ENCODE measurements at places on chromosomes 3 and 15.

DNA sequence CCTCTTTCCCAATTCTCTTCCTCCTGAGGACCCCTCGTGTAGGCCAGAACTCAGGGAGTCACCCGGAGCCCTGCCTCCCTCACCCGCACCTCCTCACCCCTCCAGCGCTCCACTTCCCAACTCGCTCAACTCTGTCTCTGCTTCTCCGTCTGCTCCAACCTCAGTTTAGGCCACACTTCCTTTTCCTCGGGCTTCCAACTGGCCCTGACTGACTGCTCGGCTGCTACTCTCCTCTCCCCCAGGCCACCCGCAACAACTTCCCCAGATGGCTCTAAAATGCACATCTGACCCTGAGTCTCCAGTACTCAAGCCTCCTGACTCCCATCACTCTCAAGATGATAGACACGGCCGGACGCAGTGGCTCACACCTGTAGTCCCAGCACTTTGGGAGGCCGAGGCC lies 23.6 kb downstream of the TMEM44 start:
- H3K4me3 ChIP-seq = no peak overlapping the region
- H3K4me1 ChIP-seq = no peaks in the 10 kb centered on the region
- H3K27ac ChIP-seq = no peak overlapping the region
- no peaks in the 10 kb centered on the region for H3K27me3 ChIP-seq
- DNase-seq = no peak
- H3K36me3 ChIP-seq = peaks cover 24% of the 10 kb centered on the region

GRCh38 chr3:12501360-12502020 lies 17.2 kb downstream of the TSEN2 start:
- DNase-seq = no peak
- no peak overlapping the region for H3K27ac ChIP-seq
- no peaks in the 10 kb centered on the region for H3K4me1 ChIP-seq
- no peak overlapping the region for H3K4me3 ChIP-seq
- H3K36me3 ChIP-seq = peaks cover 93% of the 10 kb centered on the region
- H3K27me3 ChIP-seq = no peaks in the 10 kb centered on the region

DNA sequence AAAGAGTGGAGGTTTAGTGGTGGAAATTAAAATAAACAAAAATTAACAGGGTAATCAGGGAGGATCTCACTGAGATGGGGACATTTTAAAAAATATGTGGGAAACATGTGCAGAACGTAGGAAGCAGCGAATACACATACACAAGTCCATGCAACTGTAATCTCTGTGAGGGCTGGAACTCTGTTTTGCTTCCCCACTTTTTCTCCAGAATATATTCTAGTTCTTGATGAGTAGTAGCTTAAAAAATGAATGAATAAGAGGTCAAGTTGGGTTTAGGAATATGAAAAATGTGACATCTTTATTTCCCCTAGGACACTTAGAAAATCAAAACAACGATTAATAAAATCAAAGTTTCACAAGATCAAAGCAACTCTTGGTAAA lies 312.2 kb upstream of the ZNF717 start:
- H3K27me3 ChIP-seq = no peaks in the 10 kb centered on the region
- H3K4me3 ChIP-seq = no peak overlapping the region

DNA sequence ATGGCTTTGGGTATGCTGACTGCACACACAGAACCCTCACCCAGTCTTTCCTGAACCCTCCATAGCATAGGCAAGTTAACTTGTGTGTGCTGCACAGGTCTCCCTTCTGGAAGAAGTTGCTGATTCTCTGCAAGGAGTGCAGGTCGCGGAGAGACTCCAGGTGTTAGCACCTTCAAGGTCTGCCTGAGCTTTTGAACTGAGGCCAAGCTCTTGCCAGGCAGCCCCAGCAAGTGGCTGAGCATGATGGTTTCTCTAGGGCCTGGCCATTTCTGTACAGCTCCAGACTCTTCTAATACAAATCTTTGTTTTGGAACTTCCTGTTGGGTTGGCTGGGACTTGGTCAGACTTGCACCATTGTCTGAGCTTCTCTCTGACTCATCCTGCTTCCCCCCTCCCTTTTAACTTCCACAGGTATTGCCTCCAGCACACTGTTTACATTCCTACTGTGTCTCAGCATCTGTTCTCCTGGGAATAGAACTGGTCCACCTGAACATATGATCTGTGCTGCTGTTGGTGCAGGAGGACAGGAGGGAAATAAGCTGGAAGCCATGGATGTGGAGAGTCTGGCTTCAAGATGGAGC lies 53.3 kb downstream of the KY start:
- no peak overlapping the region for H3K4me3 ChIP-seq
- peaks cover 4% of the 10 kb centered on the region for H3K4me1 ChIP-seq
- H3K27ac ChIP-seq = no peak overlapping the region
- no peaks in the 10 kb centered on the region for H3K36me3 ChIP-seq

- DNase-seq = no peak
- no peak overlapping the region for H3K4me3 ChIP-seq
- peaks cover 3% of the 10 kb centered on the region for H3K27me3 ChIP-seq
- H3K4me1 ChIP-seq = no peaks in the 10 kb centered on the region
These were observed 158.0 kb upstream of the P2RY1 start for GRCh38 chr3:152676810-152677379.

DNA sequence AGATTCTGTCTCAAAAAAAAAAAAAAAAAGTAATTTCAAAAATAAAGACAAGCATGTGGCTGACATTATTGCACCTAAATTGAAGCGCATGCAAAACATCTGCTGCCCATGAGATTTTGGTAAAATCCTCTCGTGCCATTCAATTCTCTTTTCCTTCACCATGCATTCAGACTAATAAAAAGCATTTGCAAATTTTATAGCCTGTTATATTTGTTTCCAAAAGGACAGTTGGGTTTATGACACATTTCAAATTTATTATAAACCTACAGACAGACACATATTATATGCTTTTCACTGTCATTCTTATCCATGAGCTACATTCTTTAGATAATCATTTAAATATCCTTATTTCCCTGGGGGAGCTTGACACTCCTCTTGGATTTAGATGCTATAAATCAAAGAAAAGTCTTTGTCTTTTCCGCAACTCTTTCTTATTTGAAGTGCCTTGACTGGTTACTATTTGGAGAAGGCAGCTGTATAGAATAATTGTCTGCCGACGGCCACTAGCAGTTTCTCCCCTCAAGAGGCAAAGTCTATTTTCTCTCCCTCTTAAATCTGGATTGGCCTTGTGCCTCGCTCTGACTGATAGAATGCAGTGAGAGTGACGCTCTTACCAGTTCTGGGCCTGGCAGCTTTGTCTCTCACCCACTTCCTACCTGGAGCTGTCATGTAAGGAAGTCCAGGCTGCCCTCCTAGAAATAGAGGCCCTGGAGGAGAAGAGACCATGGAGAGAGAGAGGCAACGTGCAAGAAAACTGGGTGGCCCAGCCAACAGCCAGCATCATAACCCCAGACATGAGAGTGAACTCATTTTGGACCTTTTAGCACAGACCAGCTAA lies 6.8 kb upstream of the LRIG1 start:
- H3K4me1 ChIP-seq = 0 out of 2 replicates have a peak, but pooled peaks cover 7% of the 10 kb centered on the region
- no peaks in the 10 kb centered on the region for H3K36me3 ChIP-seq
- H3K4me3 ChIP-seq = no peak overlapping the region
- peaks cover 5% of the 10 kb centered on the region for H3K27me3 ChIP-seq

GRCh38 chr15:33125894-33126537 lies 68.5 kb downstream of the FMN1 start:
- no peaks in the 10 kb centered on the region for H3K27me3 ChIP-seq
- H3K27ac ChIP-seq = peak overlapping the region; percentile 77
- H3K4me1 ChIP-seq = peaks cover 29% of the 10 kb centered on the region
- H3K4me3 ChIP-seq = peak overlapping the region; percentile 41
- DNase-seq = peak; percentile 28

GRCh38 chr15:38842226-38842625 lies 277.6 kb upstream of the RASGRP1 start:
- no peak overlapping the region for H3K4me3 ChIP-seq
- DNase-seq = no peak
- no peak overlapping the region for H3K27ac ChIP-seq
- H3K36me3 ChIP-seq = no peaks in the 10 kb centered on the region

DNA sequence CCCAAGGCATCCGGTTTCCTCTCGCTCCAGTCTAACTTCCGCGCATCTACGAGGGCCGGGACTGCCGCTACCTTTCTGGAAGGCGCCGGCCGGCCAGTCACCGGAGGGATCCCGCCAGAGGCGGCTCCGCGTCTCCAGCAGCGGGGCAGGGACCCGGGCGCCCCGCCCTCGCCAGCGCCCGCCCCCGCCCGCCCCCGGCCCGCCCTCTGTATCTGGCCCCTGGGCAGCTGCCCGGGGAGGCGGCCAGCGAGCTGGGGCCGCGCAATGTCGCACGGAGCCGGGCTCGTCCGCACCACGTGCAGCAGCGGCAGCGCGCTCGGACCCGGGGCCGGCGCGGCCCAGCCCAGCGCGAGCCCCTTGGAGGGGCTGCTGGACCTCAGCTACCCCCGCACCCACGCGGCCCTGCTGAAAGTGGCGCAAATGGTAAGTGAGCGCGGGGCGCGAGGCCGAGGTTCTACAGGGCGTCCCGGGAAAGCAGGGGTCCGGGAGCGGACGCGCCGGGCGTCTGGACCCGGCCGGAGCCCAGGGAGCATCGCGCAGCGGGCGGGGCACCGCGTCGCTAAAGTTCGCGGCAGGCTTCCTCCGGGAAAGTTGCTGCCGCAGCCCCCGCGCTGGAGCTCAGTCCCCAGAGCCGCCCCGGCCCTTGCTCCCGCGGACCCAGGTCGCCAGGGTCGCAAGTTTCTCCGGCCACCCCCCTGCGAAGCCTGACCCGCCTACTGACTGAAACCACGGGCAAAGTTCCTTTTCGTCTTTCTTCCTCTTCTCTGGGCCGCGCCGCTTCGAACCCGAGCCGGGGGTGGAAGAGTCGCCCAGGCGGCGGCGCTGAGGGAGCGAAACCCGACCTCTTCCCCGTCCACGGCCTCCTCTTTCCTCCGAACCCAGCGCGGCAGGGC lies at the start of gene CMTM7:
CMTM7 (plus strand) TSS at position 211 of the 893 bp plus-strand sequence; CDS start at position 265, 54 bp downstream.
- H3K4me3 ChIP-seq = peak within 1 kb of the TSS; percentile 35
- peak within 1 kb of the TSS; percentile 78 for H3K27ac ChIP-seq
- peaks cover 42% of the 10 kb centered on the region for H3K4me1 ChIP-seq
- DNase-seq = peak; percentile 46
- H3K27me3 ChIP-seq = no peaks in the 10 kb centered on the region
- H3K36me3 ChIP-seq = no peaks in the 10 kb centered on the region

- H3K4me3 ChIP-seq = no peak overlapping the region
- no peaks in the 10 kb centered on the region for H3K36me3 ChIP-seq
- no peak for DNase-seq
These were observed 281.7 kb downstream of the ROBO2 start for GRCh38 chr3:77321646-77322045.

- H3K4me3 ChIP-seq = no peak overlapping the region
- no peak overlapping the region for H3K27ac ChIP-seq
- no peaks in the 10 kb centered on the region for H3K27me3 ChIP-seq
- no peaks in the 10 kb centered on the region for H3K36me3 ChIP-seq
- H3K4me1 ChIP-seq = no peaks in the 10 kb centered on the region
These were observed 734.0 kb upstream of the NR2F2 start for GRCh38 chr15:95596496-95596895.

- H3K27me3 ChIP-seq = no peaks in the 10 kb centered on the region
- DNase-seq = no peak
- H3K4me1 ChIP-seq = no peaks in the 10 kb centered on the region
- no peak overlapping the region for H3K27ac ChIP-seq
- H3K36me3 ChIP-seq = peaks cover 24% of the 10 kb centered on the region
These were observed 67.1 kb downstream of the PIK3CB start for GRCh38 chr3:138767498-138768104.

GRCh38 chr3:131733086-131733841 lies 230.5 kb upstream of the MRPL3 start:
- H3K27me3 ChIP-seq = no peaks in the 10 kb centered on the region
- no peaks in the 10 kb centered on the region for H3K4me1 ChIP-seq
- H3K27ac ChIP-seq = no peak overlapping the region
- H3K4me3 ChIP-seq = no peak overlapping the region

GRCh38 chr15:36654866-36655265 lies 75.4 kb downstream of the CDIN1 start:
- H3K27me3 ChIP-seq = no peaks in the 10 kb centered on the region
- H3K27ac ChIP-seq = no peak overlapping the region
- no peaks in the 10 kb centered on the region for H3K36me3 ChIP-seq
- H3K4me1 ChIP-seq = no peaks in the 10 kb centered on the region
- no peak for DNase-seq

DNA sequence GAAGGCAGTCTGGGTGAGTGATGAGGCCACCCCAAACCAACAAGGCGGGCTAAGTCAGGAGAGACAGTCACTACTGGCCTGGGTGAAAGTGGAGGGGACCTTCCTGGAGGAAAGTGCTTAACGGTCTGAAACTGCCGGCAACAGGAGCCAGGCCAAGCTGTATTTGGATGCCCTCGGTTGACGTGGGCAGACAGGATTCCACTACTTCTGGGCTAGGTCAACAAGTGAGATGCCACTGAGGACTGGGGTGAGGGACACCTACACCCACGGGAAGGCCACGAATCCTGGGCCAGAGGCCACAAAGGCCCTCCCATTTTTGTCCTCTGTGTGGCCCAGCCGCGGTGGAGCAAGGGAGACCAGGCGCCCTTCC lies 12.3 kb downstream of the SPTBN5 start:
- no peaks in the 10 kb centered on the region for H3K4me1 ChIP-seq
- no peak overlapping the region for H3K27ac ChIP-seq
- H3K36me3 ChIP-seq = no peaks in the 10 kb centered on the region
- DNase-seq = no peak
- no peak overlapping the region for H3K4me3 ChIP-seq

- DNase-seq = no peak
- H3K36me3 ChIP-seq = no peaks in the 10 kb centered on the region
- H3K27ac ChIP-seq = no peak overlapping the region
- H3K4me1 ChIP-seq = no peaks in the 10 kb centered on the region
These were observed 22.9 kb downstream of the PDE8A start for GRCh38 chr15:85004550-85004949.

GRCh38 chr3:122148941-122149627 lies 34.4 kb upstream of the CASR start:
- H3K27ac ChIP-seq = no peak overlapping the region
- no peaks in the 10 kb centered on the region for H3K27me3 ChIP-seq
- H3K36me3 ChIP-seq = no peaks in the 10 kb centered on the region
- no peaks in the 10 kb centered on the region for H3K4me1 ChIP-seq

DNA sequence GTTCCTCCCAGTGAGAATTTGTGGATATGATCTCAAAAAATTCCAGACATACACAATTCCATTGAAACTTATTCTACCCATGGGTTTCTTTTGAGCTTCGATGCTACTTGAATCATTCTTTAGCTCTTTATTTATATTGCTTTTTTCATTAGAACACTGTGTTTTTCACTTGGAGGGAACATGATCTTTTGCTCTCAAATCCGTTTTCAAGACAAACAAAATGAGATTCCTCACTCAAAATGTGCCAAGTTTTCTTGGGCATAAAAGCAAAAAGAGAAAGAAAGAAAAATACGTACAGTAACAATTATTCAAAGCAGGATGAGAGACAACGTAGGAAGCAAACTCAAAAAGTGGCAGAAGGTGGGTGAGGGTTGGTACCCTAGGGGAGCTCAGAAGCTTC lies 118.8 kb upstream of the PDZRN3 start:
- no peaks in the 10 kb centered on the region for H3K4me1 ChIP-seq
- DNase-seq = no peak
- H3K27ac ChIP-seq = no peak overlapping the region
- no peaks in the 10 kb centered on the region for H3K27me3 ChIP-seq
- H3K36me3 ChIP-seq = no peaks in the 10 kb centered on the region
- no peak overlapping the region for H3K4me3 ChIP-seq

GRCh38 chr3:119205685-119206084 lies 32.3 kb downstream of the UPK1B start:
- no peaks in the 10 kb centered on the region for H3K4me1 ChIP-seq
- H3K36me3 ChIP-seq = peaks cover 8% of the 10 kb centered on the region
- DNase-seq = no peak
- H3K4me3 ChIP-seq = no peak overlapping the region
- no peak overlapping the region for H3K27ac ChIP-seq

- peaks cover 27% of the 10 kb centered on the region for H3K4me1 ChIP-seq
- H3K27me3 ChIP-seq = no peaks in the 10 kb centered on the region
- H3K36me3 ChIP-seq = peaks cover 35% of the 10 kb centered on the region
- DNase-seq = no peak
- H3K27ac ChIP-seq = no peak overlapping the region
These were observed 110.4 kb downstream of the LRRC28 start for GRCh38 chr15:99361545-99362185.
